ENCODE measurements at places on chromosomes 16 and 17.

DNA sequence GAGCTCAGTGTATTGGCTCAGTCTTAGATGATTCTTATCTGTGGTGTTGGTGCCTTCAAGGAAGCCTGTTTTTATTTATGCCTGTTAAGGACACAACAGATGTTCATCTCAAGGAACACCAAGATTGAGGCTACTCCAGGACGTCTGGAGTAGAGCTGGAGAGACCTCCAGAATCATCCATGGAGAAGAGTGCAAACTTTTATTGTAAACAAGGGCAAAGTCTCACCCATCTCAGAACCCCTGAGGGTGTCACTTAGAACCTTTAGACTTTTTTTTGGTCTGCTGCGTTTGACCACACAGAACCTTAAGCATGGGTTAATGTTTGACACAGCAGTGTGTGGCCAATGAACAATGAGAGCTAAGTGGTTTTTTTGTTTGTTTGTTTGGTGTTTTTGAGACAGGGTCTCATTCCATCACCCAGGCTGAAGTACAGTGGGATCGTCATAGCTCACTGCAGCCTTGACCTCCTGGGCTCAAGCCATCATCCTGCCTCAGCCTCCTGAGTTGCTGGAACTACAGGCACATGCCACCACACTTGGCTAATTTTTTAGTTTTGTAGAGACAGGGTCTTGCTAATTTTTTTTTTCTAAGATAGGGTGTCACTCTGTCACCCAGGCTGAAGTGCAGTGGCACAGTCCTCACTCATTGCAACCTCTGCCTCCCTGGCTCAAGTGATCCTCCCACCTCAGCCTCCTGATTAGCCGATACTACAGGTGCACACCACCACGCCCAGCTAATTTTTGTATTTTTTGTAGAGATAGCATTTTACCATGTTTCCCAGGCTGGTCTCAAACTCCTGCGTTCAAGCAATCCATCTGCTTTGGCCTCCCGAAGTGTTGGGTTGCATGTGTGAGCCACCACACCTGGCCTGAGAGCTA lies 16.3 kb downstream of the SLC47A1 start:
- no peak for DNase-seq

DNA sequence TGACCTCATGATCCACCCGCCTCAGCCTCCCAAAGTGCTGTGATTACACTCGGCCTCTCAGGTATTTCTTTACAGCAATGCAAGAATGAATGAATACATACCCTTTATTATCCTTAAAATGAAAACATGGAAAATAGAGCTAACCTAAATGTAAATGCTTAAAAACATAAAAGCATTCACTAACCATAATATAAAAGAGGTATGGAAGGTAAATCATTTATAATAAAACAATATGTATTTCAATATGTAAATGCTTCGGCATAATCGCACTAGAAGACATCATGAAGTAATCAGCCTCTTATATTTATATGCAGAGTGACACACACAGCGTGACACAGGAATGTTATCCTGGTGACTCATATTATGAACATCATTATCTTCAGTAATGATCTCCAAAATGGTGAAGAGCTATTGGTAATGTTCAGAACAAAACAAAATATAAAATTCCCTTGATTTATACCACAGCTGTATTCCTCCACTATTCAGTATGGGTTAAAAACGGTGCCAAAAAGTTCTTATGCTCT lies 53.9 kb downstream of the AIPL1 start:
- DNase-seq, result peak; percentile 44

DNA sequence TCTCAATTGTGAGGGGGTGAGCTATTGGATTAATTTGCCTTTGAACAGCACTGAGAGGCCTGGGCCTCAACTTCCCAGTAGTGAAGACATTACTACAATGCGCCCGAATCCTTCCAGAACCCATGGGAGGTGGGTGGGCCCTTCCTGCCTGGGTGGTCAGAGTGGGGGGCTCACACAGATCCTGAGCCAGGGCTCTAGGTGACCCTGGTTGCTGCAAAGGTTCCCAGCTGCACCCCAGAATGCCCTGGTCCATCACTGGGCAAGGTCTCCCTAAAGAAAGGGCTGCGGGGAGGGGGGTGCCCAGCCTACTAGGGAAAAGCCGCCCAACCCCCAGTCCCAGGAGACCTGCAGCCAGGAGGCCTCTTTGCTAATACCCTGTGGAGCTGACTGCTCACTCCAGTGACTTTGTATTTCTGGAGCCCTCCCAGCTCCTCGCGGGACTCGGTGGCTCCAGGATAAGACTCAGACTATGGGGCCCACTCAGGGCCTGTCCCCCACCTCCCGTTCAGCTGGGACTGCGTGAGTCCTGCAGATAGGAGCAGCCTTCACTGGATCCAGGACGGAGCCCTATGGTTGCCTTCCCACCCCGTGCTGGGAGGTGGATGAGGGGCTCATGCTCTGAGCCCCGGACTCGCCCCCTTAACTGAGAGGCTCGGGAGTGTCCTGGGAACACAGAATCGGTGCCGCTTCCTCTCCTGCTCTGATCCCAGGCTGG lies 40.2 kb downstream of the SLC7A5 start:
- DNase-seq, result no peak

GRCh38 chr16:85232369-85233142 lies 120.3 kb upstream of the CIBAR2 start:
- DNase-seq, result no peak

- no peak for DNase-seq
These were observed 84.5 kb downstream of the LITAF start for GRCh38 chr16:11502239-11502638.

DNA sequence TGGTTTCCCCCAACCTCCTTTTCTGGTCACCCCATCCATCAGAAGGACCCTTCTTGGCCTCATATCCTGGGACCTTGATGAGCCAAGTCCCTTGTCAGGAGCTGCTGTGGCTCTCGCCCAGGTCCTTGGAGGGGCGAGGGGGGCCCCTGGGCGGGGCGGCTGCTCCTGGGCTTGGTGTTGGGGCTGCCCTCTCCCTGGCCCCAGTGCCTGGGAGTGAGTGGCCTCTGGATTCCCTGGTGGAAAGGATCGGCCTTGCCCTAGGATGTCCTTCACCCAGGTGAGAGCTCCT lies 6.2 kb upstream of the NOTUM start:
- DNase-seq, result no peak

DNA sequence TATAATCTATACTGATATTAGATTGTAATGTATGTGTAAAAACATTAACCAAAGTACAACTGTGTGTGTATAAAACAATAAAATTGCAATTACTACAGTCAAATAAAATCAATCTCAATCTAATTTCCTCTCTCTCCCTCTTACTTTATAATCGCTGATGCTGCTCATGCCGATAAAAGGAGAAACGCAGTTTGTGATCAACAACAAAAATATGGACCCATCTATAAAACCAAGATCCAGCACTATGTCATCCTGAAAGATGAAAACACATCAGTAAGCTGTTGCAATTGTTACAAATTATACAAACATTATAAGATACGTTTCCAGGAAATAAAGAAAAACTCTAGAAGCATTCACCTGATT lies 33.5 kb upstream of the ABCA6 start:
- no peak for DNase-seq

DNA sequence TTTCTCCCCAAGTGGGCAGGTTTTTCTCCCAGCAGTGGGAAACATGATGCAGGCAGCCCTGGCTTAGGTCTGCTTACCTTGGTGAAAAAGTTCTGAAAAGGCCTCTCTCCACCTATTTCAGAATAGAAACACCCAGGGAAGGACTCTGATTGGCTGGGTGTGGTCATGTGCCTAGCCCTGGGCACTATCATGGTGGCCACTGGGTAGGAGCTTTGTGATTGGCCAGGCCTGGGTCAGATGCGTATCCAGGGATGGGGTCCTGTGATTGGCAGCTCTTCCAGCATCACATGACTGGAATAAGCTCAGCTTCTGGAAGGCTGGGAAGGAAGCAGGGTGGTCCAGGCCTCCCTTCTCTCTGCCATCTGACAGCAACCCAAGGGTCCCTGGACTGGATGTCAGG lies 53.5 kb downstream of the ZDHHC7 start:
- no peak for DNase-seq

DNA sequence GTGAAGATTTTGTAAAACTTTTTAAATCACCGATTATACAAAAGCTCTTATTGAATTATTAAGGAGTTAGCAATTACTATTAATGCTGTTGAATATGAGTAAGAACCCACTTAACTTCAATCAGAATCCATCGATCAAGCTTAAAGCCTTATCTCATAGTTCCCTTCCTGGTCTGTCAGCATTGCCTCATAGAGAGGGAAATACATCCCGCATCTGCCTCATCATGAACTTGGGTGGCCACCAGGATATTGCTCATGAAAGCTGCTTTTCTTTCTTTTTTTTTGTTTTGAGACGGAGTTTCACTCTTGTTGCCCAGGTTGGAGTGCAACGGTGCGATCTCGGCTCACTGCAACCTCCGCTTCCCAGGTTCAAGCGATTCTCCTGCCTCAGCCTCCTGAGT lies 66.7 kb downstream of the PIGL start:
- peak; percentile 73 for DNase-seq

- peak; percentile 41 for DNase-seq
These were observed 27.9 kb downstream of the MYOCD start for GRCh38 chr17:12693640-12694039.

DNA sequence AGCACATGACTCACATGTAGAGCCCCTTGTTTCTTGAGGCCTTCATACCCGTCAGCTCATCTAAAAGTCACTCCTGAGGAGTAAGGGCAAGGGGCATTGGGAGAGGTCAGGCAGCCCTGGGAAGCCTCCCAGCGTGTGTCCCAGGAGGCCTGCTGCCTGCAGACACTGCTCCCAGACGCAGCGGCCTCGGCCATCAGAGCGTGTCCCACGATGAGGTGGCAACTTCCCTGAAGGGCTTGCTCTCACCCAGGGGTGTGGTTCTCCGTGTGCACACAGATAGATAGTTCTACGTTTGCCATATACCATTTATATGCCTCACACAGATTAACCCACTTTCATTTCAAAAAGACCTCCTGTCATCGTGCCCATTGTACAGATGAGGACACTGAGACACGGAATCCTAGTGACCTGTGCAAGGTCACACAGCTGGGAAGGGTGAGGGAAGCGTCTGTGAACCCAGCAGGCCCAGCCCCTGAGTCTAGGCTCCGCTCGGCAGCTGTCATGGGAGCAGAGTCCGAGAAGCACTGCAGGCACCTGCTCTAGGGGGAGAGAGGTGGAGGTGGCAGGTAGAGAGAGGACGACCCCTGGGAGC lies 8.3 kb downstream of the TUBB3 start:
- no peak for DNase-seq

DNA sequence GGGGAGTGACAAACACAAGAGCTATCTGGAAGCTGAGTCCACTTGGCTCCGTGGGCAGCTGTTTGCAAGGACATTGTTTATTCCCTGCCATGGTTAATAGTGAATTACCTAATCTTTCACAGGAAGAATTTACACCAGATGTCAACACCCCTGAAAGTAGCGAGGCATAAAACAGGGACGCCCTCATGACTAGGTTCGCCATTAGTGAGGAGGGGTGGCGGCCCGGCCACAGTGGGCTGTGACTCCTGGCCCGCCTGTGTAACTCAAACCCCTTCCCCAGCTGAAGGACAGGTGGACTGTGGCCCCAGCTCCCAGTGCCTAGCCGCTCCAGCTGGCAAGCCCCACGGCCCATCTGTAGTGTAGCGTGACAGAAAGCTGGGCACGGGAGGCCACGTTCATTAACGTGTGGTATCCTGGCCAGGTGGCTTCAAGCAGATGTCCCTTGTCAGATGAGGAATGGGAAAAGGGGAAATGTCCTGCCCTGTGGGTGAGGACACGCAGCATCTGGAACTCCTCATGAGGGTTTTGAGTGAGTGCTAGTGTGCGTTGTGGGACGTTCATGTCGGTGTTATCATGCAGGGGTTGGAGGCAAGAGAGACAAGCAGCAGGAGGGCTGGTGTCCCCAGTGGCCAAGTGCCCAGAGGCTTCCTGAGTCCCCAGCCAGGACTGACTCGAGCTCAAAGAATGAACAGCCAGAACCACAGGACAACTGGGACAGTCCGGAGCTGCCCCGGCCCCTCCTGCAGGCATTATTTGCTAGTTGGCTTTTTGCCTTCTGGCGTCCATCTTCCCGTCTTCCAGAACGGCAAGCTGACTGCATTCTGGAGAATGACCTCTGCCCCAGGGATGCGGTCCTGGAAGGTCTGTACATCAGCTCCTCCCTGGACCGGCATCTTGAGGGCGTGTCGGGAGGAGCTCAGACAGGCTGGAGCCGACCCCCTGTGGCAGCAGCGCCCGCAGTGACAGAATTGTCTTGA lies 19.2 kb downstream of the KDM8 start:
- DNase-seq, result peak; percentile 42

GRCh38 chr17:64263000-64263766 lies at the start of gene TEX2:
Gene TEX2 (minus strand): TSS chr17:64263260. CDS start chr17:64214217, 49,043 bp downstream.
- DNase-seq, result peak; percentile 87

- no peak for DNase-seq
These were observed 1.8 kb upstream of the WIPI1 start for GRCh38 chr17:68459037-68459639.

- DNase-seq, result no peak
These were observed 39.3 kb downstream of the CBFB start for GRCh38 chr16:67068212-67068753.

GRCh38 chr17:43900858-43901754 lies 6.2 kb downstream of the MPP2 start:
- no peak for DNase-seq

DNA sequence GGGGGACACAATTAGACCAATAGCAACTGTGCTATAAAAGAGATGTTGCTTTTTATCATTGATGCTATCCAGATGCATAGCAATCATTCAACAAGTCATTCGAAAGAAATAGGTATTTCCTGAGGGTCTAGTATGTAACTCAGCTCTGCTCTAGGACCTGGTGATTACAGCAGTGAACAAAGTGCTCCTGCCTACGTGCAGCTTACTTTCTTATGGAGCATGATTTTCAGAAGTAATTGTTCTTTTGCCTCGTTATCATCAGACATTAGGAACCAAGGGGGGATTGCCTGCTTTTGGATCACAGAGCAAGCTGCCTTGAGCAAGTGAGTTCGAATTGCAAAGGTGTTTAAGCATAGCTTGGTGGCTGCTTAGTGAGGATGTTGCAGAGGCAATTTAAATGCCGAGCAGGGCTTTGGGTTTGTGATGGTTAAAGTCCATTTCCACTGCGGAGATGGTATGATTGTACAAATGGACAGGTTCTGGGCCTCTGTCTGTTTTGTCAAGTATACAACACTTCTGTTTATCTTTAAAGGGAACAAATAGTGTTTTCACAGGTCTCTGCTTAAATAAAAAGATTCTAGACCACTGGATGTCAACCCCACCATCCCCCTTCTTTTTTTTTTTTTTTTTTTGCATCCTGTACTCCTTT lies 41.5 kb downstream of the WWOX start:
- DNase-seq, result no peak

- no peak for DNase-seq
These were observed 3.0 kb downstream of the RAB26 start for GRCh38 chr16:2151188-2152091.

DNA sequence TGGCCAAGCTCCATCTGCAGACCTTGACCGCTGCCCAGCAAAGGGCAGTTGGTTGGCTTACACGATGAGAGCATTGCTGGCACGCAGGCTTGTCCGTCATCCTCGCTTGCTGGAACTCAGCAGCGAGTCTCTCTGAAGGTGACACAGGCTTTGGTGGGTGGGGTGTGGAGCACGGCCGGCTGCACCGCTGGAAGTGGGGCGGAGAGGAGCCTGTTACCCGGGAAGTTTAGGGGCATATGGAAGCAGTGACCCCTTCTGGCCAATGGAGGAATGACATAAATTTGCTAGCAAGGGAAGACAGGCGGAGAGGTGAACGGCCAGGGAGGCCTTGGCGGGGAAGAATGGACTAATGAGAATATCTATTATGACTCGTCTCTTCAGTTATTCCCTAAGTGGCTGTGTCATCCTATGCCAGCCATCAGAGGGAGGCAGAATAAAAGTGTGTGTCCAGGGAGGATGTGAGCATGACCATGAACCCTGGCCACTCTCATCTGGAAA lies 65.9 kb upstream of the SDK2 start:
- DNase-seq, result peak; percentile 51

- DNase-seq, result no peak
These were observed 18.2 kb downstream of the SCN4A start for GRCh38 chr17:63954402-63955063.

- DNase-seq, result no peak
These were observed 47.5 kb upstream of the ZCCHC14 start for GRCh38 chr16:87540072-87540896.

All from fibroblast of skin of abdomen (primary cell).